ENCODE measurements at places on chromosomes 4 and X.

- no peak for DNase-seq
Observed at GRCh38 chr4:127403471-127404084, 229.2 kb upstream of the INTU start.

DNA sequence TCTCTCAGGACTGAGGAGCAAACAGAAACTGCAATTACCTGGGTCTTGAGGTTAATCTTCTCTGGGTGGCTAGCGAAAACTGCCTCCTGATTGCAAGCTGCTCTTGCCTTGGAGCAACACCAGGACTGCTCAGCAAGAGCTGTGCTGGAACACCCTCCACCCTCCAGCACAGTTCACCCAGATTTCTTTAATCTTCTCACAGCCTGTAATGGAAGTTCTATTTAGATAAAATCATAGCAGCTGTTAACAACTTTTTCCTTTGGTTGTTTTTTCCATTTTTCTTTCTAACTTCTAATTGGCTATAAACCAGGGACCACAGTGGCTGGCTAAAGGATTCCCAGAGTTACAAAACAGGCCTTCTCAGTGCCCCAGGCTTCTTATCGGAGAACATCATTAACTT lies 36.3 kb downstream of the OPHN1 start:
- no peak for DNase-seq

GRCh38 chr4:99572527-99573240 lies 1.9 kb upstream of the MTTP start:
- no peak for DNase-seq

- DNase-seq = no peak
Observed at GRCh38 chr4:1230971-1231636, 17.8 kb downstream of the CTBP1 start.

DNA sequence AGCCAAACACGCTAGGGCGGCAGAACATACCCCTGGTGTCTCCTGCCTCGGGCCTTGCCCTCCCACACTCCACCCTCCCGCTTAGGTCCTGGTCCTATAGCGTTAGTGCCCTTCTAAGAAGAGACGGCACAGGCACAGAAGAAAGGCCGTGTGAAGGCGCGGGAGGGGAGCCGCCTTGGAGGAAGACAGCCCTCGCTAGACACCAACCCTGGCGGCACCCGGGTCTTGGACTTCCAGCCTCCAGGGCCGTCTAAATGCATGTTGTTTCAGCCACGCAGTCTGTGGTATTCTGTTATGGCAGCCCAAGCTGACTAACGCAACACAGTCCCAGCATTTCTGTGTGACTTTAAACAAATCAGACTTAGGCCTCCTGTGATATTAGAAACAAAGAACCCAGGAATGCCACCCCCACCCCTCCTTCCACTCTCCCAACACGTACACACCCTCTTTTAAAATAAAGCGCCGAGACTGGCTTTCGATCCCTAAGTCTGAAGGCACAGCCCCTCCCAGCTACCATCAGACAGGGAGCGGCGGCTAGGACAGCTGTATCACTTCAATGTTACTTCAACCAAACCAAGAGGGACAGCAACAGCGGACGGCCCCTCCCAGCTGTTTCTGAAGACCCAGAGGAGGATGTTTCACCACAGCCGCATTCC lies 128.0 kb downstream of the AFAP1 start:
- DNase-seq = no peak

Data from Jurkat, Clone E6-1 (cell line).